ENCODE measurements at places on chromosomes 7 and 10. TPM values are rescaled to one million over a fixed set of nuclear protein-coding genes. Genes with fewer than 3 reads are reported as not detected.

DNA sequence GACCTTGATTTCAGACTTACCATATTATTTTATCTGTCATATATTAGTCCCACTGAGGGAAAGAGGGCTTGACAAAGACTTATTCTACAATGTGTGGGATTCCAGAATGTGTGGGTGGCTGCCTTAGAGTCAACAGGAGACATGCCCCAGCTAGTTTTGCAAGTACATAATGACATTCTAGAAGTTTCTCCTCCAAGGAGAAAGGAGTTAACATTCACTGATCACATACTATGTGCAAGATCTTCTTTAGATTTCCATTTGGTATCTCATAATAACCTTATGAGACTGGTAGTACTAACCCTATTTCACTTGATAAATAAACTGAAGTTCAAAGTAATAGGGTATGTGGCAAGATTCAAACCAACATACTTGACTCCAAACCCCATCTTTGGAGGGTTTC lies 25.2 kb downstream of the IRF5 start:
- DNase-seq, result no peak

- no peak for DNase-seq
Observed at GRCh38 chr7:112116894-112117293, 89.3 kb downstream of the DOCK4 start.

- no peak for DNase-seq
Observed at GRCh38 chr7:87784424-87784823, 91.7 kb downstream of the SLC25A40 start.

GRCh38 chr7:88289564-88290025 lies 17.1 kb downstream of the STEAP4 start:
- DNase-seq, result no peak

RARRES2 gene
- total RNA-seq, result 8.0 TPM

SH2D4B gene
- 0.13 TPM for total RNA-seq

HTRA1 gene
- 16.1 TPM for total RNA-seq
